ENCODE measurements at places on chromosomes 3 and 15.

GRCh38 chr15:32747921-32748342 lies 30.1 kb downstream of the GREM1 start:
- no peak for DNase-seq

- DNase-seq = no peak
These were observed 23.1 kb downstream of the STIMATE start for GRCh38 chr3:52874160-52874701.

DNA sequence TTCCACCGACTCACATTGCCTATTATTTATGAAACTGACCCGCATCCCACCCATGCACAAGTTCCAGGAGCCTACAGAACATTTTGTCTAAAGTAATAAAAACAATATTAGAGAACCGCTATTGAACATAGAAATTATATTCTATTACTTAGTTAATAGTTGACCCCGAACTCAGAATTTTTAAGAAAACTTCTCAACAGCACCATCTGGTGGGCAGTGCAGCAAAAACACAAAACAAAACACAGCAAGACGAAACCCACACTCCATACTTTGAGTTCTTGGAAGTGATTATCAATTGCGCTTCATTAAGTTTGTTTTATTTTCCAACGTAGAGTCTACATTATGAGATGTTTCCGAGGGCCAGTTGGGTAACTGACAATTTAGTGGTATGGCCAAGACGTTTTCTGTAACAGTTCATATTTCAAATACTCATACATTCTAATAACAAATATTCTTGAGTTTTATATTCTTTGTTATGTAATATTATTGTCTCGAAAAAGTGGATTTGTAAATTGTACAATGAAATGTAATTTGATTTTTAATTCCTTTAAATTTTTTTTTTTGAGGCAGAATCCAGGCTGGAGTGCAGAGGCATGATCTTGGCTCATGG lies 24.0 kb upstream of the C3orf70 start:
- no peak for DNase-seq

- no peak for DNase-seq
These were observed 67.1 kb upstream of the BBX start for GRCh38 chr3:107455621-107456020.

GRCh38 chr15:45134682-45135604 lies 5.1 kb downstream of the DUOX1 start:
- no peak for DNase-seq

DNA sequence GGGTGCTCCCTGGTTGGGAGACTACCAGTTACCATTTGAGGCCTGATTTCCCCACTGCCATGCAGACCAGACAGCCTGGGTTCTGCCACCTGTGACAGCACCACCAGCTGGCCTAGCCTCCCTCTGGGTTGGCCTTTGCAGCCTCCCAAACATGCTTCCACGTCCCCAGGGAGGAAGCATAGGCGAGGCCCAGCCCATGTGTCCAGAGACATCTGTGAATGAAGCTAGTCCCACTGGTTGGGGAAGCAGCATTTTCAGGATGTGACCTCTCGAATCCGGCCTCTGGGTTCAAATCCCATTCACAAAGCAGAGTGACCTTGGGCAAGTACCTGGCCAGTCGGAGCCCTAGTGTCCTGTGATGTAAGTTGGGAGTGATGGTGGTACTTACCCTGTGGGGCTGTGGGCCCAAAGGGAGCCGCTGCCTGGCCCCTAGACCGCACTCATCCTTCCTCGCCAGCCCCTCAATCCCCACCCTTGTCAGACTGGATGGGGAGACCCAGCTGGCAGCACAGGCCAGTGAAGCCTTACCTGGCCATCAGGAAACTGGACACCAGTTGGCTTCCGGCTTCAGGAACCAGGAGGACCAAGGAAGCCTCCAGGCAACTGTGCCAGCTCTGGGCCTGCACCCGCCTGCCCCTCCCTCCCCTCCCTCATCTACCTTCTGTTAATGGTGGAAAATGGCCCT lies 6.0 kb downstream of the KLF15 start:
- DNase-seq = no peak

- peak; percentile 61 for DNase-seq
These were observed 13.8 kb downstream of the TMEM266 start for GRCh38 chr15:76073554-76073953.

GRCh38 chr3:11625376-11626083 lies 18.2 kb downstream of the VGLL4 start:
- no peak for DNase-seq

GRCh38 chr15:29731865-29732264 lies 90.4 kb downstream of the TJP1 start:
- DNase-seq = no peak

GRCh38 chr3:177050501-177051237 lies 146.6 kb downstream of the TBL1XR1 start:
- DNase-seq = no peak

GRCh38 chr3:79517766-79518413 lies 249.9 kb downstream of the ROBO1 start:
- DNase-seq = no peak

DNA sequence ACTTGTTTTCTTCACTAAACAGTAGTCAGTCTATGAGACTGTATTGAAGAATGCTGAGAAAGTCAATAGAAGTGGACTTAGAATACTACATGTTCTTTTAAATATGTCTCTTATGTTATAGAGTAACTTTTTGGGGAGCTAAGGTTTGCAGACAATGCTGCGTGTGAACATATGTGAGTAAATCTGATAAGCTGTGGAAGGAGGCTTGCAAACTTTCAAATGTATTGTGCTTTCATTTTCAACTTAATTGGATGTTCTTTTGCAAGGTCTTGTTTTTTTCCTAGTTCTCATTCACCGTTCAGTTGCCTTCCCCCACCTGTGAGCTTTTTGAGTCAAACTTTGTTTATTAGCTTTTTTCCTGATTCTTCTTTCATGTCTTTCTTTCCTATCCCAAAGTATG lies 176.2 kb downstream of the LPP start:
- DNase-seq = no peak

DNA sequence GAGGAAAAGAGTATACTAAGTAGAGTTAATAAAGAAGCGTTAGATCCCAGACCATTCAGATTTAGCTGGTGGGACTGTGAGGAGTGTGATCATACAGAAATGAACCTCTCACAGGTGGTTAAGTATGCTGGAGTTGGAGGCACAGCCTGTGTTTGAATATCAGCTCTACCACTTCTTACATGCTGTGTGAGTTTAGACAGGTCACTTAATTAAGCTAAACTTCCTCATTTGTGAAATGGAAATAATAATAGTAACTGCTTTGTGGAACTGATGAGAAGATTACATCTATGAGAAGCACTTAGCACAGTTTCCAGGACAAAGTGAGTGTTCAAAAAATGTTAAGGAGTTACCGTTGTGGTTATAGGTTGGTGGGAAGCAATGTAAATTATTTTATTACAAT lies 8.4 kb downstream of the ACP3 start:
- no peak for DNase-seq

GRCh38 chr3:45223889-45224727 lies 2.0 kb downstream of the TMEM158 start:
- no peak for DNase-seq

- DNase-seq = peak; percentile 81
These were observed 16.8 kb downstream of the ATG7 start for GRCh38 chr3:11288786-11289637.

GRCh38 chr3:16888785-16889607 lies 4.2 kb downstream of the PLCL2 start:
- DNase-seq = no peak

DNA sequence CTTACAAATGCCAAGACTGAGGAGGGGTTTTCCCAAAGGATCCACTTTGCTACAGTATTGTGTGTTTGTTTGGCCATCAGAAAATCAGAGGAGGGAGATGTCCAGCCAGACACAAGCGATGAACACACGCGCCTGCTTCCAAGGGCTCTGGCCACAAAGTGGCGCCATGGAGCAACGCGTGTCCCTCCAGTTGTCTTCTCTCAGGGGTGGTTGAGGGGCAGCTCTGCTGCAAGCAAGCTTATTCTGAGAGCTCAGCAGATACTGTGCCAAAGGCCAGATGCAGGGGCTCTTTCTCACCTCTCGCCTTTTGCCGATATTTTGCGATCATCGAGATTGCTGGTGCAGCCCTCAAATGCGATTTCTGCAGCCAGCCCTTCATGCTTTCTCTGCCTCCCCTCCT lies 88.9 kb upstream of the OSBPL11 start:
- DNase-seq = no peak

GRCh38 chr15:77162872-77163633 lies 92.1 kb upstream of the TSPAN3 start:
- no peak for DNase-seq

DNA sequence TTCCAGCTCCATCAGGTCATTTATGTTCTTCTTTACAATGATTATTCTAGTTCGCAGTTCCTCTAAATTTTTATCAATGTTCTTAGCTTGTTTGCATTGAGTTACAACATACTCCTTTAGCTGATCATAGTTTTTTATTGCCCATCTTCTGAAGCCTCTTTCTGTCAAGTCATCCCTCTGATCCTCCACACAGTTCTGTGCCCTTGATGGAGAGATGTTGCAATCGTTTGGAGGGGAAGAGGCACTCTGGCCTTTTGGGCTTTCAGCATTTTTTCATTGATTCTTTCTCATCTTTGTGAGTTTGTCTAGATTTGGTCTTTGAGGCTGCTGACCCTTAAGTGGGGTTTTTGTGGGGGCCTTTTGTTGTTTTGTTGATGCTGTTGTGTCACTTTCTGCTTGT lies 234.6 kb upstream of the CBLB start:
- DNase-seq = no peak

DNA sequence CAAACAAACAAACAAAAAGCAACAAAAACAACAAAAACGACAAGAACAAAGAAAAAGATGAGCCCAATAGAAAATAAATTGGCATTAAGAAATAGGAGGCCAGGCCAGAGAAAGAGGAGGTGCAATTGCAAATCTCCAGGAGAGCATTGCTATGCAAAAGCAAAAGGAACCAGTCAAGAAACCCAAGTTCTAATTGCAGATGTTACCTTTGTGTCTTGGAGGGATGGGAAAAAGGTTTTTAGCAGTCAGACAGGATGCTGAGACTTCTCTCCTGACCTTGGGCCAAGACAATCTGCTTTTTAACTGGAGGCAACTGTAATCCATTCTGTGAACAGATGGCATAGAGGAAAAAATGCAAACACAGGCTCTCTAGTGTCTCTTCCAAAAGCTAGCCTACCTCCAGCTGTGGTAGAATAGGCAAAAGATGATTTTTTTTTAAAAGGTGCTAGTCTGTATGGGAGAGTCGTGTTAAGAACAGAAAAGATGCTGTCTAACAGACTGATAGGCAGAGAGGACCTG lies 56.4 kb downstream of the LSAMP start:
- DNase-seq = no peak

- no peak for DNase-seq
These were observed 140.4 kb upstream of the CGNL1 start for GRCh38 chr15:57235873-57236272.

DNA sequence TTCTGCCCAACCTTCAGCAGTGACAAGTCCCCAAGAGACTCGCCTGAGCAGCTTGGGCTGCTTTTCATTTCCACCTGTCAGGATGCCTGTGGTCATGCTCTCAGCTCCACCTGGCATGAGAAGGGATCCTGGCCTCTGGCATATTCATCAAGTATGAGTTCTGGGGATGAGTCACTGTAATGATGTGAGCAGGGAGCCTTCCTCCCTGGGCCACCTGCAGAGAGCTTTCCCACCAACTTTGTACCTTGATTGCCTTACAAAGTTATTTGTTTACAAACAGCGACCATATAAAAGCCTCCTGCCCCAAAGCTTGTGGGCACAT lies 3.5 kb downstream of the MYD88 start:
- no peak for DNase-seq

DNA sequence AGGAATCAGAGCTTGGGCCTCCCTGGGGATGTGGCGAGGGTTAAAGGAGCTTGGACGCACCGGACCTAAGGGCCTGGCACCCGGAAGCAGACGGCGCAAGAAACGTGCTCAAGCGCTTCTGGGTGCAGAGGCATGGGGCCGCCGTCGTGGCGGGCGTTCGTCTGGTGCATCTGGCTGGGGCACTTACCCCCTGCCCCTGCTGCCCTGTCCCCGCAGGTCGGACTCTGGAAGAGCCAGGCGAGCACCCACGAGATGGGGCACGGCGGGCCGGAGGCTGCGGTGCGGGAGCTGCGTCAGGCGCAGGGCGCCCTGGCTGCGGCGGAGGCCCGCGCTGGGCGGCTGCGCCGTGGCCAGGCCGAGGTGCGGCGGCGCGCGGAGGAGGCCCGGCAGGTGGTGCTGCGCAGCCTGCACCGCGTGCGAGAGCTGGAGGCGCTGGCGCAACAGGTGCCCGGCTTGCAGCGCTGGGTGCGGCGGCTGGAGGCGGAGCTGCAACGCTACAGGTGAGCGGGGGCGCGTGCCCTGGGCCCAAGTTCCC lies 2.5 kb downstream of the EFCC1 start:
- DNase-seq = no peak

- no peak for DNase-seq
These were observed 48.9 kb downstream of the IQGAP1 start for GRCh38 chr15:90436952-90437351.

- no peak for DNase-seq
These were observed 18.2 kb downstream of the EIF3J start for GRCh38 chr15:44554934-44555723.

GRCh38 chr3:134239538-134239937 lies 11.1 kb downstream of the RYK start:
- DNase-seq = no peak

DNA sequence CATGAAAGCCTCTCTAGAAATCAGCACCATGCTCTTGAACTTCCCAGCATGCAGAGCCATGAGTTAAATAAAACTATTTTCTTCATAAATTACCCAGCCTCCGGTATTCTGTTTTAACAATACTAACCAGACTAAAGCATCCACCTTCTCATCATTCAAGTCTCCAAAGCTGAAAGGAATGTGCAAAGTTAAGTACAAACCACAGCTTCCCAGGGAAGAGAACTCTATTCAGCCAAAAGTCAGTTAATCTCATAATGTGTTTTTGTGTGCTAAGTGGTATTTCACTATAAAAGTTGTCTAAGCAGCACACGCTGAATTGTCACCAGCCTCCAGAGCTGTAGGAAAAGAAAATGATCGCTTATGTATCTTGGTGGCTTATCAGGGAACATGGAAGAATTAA lies 135.5 kb upstream of the KCNH8 start:
- no peak for DNase-seq

GRCh38 chr3:130828948-130829947 lies 64.6 kb upstream of the ATP2C1 start:
- DNase-seq = no peak

DNA sequence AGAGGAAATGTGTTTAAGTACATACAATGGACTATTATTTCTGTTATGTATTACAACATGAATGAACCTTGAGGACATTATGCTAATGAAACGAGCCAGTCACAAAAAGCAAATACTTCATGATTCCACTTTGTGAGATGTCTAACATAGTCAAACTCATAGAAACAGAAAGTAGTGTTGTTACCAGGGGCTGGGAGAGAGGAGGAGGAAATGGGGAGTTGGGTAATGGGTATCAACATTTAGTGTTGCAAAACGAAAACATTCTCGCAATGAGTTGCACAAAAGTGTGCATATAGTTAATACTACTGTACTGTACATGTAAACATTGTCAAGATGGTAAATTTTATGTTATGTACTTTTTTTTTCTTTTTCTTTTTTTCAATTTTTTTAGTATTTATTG lies 194.3 kb downstream of the IL5RA start:
- DNase-seq = no peak

DNA sequence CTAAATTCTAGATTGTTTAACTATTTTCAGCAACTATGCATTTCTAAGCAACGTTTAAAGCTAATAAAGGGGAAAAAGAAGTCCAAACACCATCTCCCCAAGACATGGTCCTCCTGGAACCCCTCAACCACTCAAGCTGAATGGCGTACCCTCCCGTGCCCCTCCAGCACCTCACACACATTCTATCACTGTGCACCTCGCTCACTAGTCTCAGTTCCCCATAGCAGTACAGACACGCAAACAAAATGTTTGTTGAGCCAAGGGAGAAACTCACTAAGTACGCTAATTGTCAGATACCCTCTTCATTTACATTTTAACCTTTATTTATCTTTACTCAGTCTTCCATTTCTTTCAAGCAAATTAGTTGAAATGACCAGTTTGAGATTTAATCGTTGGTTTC lies 48.8 kb downstream of the ACAP2 start:
- no peak for DNase-seq
